Right renal cortex interstitium (tissue), 3 donors: ENCODE measurements at places on chromosomes 2 and 18. TPM values are rescaled to one million over a fixed set of nuclear protein-coding genes. Genes with fewer than 3 reads are reported as not detected.

GRCh38 chr2:126543081-126543480, 112.9 kb upstream of the GYPC start:
- DNase-seq: no peak

- DNase-seq: no peak
Measured at GRCh38 chr2:45675263-45675812, 23.9 kb downstream of the PRKCE start.

GRCh38 chr18:68431111-68431921, 283.6 kb downstream of the TMX3 start:
- no peak for DNase-seq

- DNase-seq: no peak
Measured at GRCh38 chr2:65299246-65299645, 71.6 kb downstream of the ACTR2 start.

DNA sequence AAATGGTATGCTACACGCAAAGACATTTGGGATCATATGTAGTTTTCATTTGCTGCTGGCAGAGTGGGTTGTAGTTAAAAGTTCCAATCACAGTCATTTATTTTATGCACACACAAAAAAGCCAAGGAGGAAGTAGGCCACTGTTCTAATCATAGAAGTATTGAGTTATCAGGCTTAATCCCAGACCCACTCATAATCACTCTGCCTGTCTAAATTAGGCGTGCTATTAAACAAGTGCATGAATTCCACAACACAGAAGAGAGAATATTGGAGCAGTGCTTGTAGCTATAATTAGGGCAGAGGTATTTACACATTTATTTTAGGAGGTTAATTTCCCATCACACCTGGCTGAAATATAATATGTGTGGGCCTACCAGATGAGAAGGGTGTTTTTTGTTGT, 65.7 kb upstream of the FIGN start:
- DNase-seq: no peak

DNA sequence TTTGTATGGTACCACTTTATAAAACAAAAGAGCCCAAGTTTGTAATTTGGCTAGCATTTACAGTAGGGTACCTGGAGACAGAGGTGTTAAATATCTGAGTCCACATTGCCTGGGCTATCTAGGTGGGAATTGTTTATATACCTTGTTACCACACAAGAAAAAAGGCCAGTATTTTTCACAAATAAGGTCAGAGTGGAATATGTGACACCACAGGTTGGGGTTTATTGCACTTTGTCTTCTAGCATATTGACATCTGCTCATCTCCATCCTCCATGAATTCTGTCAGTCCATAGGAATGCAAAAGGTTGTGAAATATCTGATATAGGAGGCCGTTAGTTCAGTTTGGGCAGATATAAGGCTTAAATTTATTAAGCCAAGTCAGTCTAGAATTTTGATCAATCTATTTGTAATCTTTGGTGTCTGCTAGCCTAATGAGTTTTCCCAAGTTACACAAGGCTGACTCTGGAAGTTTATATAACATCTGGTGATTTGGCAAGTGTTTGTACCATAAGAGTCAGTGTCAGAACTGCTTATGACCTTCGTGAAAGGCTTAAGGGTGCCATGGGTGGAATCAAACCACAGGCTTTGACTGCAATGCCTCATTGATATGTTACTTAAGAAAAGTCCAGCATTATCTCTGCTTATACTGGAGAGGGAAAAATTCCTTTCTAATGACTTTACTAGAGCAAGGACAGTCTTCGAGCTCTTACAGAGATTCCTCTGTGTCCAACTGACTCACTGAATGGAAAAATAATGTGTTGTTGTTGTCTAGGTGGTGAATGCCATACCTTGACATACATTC, 11.3 kb upstream of the DPP4 start:
- DNase-seq: no peak

Gene ABCB11
- 0.03 TPM for polyA plus RNA-seq

- peak; percentile 51 for DNase-seq
Measured at GRCh38 chr2:145752091-145752806, 1232.3 kb upstream of the ZEB2 start.

Gene FAM110C
- polyA plus RNA-seq: 8.3 TPM

Gene CTNNA2
- 5.4 TPM for polyA plus RNA-seq

DNA sequence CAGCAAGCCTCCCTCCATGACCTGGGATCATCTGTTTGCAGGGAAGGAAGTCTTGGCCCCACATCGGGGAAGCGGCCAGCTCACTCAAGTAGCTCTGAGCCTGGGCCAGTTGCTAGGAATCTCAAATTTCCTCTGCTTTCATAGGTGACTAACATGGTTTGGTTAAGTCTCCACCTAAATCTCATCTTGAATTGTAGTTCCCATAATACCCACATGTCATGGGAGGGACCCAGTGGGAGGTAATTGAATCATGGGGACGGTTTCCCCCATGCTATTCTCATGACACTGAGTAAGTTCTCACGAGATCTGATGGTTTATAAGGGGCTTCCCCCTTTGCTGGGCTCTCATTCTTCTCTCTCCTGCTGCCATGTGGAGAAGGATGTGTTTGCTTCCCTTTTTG, 75.2 kb downstream of the LBH start:
- DNase-seq: no peak

Gene SLC9A4
- 8.5 TPM for polyA plus RNA-seq

DNA sequence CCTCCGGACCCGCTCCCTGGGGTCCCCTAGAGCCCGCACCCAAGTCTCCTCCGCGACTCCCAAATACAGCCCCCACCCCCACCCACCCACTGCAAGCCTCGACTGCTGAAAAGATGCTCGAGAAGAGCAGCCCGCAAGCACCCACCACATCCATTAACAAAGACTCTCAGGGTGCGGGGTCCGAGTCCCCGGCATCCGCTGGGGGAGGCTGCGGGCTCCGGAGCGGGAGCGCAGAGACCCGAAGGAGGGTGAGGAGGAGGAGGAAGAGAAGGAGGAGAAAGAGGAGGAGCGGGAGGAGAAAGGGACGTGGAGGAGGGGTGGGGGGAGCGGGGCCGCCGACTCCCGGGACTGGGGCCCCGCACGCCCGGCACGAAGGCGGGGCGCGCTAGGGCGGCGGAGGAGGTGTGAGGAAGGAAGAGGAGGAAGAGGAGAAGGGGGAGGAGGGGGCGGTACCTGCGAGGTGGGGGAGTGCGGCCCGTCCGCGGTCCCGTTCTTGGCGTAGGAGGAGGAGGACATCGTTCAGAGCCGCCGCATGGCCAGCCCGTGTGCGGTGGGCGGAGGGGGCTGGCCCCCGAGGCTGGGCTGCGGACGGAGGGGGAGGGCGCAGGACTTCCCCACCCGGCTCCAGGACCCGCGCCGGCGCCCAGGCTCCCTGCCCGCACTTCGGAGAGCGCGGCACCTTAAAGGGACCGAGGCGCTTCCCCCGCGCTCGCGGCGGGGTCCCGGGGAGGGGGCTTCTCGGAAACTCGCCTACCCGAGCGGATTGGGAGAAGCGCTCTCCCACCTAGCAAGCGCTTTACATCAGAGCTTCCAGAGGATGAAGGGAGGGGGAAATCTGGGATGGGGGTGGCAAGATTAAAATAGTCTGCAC, at the start of gene CACNB4:
Gene CACNB4 (minus strand): TSS at position 549 of the 871 bp plus-strand sequence.
- peak; percentile 16 for DNase-seq

GRCh38 chr2:12081481-12082210, 335.2 kb downstream of the LPIN1 start:
- DNase-seq: no peak

- no peak for DNase-seq
Measured at GRCh38 chr18:3869848-3870247, 419.9 kb downstream of the TGIF1 start.

Gene CD8B2
- polyA plus RNA-seq: 0.18 TPM

DNA sequence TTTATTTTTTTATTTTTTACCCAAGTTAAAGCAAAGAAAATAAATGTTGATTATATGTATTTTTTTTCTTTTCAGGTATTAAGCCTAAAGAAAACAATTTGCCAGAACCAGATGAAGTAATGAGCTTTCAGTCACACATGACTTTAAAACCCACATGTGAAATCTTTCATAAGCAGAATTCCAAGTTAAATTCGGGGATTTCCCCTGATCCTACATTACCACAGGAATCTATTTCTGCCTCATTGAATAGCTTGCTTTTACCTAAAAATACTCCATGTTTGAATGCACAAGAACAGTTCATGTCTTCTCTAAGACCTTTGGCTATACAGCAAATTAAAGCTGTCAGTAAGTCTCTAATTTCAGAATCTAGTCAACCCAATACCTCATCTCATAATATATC, 26.6 kb downstream of the GEN1 start:
- no peak for DNase-seq

Gene APOB
- 1.5 TPM for polyA plus RNA-seq

DNA sequence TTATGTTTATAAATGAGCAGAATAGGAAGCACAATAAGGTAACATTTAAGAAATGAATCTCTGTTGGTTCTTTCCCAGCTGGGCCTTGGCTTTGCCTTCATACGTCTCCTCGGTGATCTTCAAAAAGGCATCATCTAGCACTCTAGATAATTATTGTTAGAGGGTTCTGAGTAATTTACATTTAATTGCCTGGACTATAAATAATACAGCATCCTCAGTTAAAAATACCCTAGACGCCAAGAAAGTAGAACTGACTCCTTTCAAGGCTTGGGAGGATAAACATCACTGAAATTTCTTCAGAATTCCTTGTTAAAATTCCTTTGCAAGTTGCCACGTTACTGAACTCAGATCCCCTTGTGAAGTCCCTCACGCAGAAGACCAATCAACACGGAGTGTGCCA, 199.7 kb upstream of the BOD1L2 start:
- no peak for DNase-seq

Gene ARMC9
- polyA plus RNA-seq: 29.2 TPM

DNA sequence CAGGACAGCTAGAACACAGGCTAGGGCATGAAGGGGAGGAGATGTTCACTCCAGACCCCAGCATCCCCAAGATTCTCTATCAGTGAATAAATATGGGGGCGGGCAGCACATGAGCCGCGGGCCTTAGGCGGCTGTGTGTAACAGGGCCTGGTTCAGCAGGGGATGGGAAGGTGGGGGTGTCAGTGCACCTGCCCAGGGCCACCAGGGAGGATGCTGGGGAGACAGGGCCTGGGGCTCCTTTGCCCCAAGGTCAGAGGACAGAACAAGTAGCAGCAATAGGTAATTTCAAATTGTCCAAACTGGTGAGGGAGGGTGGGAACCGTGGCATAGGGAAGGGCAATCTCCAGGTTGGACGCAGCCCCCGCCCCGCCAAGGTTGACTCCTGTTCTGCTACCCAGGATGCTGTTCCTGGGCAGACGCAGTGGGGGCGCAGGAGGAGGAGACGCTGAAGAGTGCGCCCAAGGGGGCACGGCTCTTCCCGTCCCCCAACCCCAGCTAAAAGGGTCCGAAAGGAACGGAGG, 16.2 kb downstream of the CYP26B1 start:
- no peak for DNase-seq

- DNase-seq: peak; percentile 29
Measured at GRCh38 chr2:119218478-119219064, 5.1 kb upstream of the STEAP3 start.

Gene FSIP2
- 3.5 TPM for polyA plus RNA-seq

Gene ABCG8
- polyA plus RNA-seq: 1.2 TPM

Gene C1QL2
- polyA plus RNA-seq: not detected

Gene CFC1
- polyA plus RNA-seq: not detected

DNA sequence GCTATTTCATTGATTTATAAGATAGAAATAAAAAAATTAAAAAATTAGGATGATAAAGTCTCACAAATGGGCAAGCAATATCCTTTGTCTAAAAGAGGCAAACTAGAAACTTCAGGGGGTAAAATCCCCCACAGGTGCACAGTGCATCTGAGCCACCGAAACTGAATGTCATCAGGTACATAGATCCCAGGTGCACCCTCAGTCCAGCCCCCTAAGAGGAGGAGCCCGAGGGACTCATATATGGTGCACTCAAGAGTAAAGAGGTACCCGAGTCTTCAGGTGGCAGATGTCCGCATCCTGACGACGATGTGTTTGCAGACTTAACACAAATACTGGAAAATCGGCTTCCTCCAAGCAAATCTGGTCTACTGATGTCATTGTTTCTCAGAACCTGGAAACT, 11.3 kb downstream of the QPCT start:
- DNase-seq: no peak

DNA sequence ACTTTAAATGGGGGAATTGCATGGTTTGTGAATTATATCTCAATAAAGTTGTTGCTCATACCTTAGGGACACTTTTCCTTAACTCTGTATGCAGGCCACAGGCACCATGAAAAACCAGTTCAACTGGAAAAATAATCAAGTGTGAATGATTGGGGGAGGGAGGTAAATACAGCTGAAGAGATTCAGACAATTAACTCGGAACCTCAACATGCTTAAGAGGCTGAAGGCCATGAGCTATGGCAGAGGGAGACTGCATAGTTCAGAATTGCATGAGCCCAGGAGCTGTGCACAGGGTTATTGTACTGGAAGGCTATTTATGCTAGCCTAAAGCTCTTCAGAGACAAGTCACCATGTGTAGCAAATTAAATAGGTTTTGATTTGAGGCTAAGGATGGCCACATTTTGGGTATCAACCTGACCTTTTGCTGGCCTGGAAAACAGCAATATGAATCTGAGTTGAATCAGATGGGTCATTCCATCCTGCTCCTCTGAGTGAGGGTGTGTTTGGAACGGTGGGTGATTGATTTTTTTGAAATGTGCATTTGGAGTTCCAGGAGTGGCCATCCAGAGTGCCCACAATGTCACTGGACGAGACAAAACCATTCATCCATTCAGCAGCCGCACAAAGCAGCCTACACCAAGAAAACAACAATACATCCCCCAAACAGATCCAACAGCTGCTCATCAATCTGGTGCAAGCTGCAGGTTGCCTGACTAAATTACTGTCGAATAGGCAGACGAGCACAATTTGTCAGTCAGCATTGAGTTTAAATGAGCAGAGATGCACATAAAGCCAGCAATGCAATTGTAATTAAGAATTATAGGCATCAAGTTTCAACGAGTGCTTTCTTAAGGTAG, 42.5 kb downstream of the HRH4 start:
- no peak for DNase-seq

Gene RAMP1
- polyA plus RNA-seq: 6.6 TPM

Gene SLC23A3
- 14.0 TPM for polyA plus RNA-seq
